ENCODE measurements at places on chromosomes 1 and 21.

DNA sequence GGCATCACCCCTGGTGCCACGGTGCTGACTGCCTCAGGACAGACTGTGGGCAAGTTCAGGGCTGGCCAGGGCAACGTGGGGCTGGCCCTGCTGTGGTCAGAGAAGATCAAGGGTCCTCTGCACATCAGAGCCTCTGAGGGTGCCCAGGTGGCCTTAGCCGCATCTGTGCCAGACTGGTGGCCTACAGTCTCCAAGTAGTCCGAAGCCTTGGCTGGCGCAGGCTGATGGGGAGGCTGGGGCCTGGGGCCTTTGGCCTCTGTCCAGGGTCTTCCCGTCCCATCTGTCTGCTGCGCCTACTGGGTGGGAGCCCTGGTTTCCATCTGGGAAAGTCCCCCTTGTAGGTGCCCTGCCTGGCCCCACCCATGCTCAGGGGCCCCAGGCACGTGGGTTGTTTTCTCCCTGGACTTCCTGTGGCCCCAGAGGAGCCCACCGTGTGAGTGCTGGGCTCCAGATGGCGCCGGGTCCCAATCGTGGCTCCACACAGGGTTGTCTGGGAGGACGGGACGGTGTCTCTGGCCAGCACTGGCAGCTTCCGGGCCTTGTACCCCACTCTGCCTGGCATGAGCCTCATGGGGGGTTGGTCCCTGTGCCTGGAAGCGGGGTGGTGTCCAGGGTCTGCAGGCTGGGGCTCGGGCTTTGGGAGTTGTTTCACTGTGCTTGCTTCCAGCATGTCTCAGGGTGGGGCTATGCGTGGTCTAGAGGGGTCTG is 9.9 kb downstream of the IBA57 start:
- no peaks in the 10 kb centered on the region for H3K4me1 ChIP-seq
- H3K4me3 ChIP-seq: no peak overlapping the region
- no peak for DNase-seq
- H3K36me3 ChIP-seq: no peaks in the 10 kb centered on the region
- no peak overlapping the region for H3K27ac ChIP-seq
- H3K27me3 ChIP-seq: no peaks in the 10 kb centered on the region

GRCh38 chr1:1304331-1305299 is 3.1 kb downstream of the ACAP3 start:
- peaks cover 25% of the 10 kb centered on the region for H3K4me1 ChIP-seq
- DNase-seq: peak; percentile 77
- peak overlapping the region; percentile 86 for H3K4me3 ChIP-seq

- H3K4me3 ChIP-seq: no peak overlapping the region
- H3K4me1 ChIP-seq: no peaks in the 10 kb centered on the region
- H3K36me3 ChIP-seq: no peaks in the 10 kb centered on the region
- no peak overlapping the region for H3K27ac ChIP-seq
- no peaks in the 10 kb centered on the region for H3K27me3 ChIP-seq
- DNase-seq: no peak
These were observed 943.6 kb downstream of the KCNT2 start for GRCh38 chr1:195664628-195665027.

DNA sequence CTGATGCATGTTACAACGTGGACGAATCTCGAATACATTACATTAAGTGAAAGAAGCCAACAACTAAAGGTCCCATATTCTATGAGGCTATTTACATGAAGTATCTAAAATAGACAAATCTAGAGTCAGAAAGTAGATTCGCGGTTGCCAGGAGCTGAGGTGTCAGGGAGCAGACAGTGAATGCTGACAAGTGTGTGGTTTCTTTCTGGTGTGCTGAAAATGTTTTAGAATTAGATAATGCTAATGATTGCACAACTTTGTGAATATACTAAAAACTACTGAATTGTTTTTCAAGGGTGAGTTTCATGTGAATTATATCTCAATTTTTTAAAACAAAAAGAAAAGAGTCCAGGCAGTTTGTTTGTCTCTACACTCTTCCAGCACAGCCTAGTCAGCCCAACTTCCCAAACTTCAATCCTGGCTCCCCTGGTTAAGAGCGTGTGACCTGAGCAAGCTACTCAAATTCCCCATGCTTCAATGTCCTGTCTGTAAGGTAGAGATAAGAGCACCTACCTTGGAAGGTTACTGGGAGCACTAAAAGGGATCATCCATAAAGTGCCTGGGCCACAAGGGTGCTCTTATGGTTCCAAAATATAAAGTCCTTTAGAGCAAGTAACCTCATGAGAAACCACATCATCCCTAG is 20.9 kb downstream of the HLCS start:
- H3K36me3 ChIP-seq: no peaks in the 10 kb centered on the region
- H3K27ac ChIP-seq: no peak overlapping the region
- DNase-seq: no peak
- no peaks in the 10 kb centered on the region for H3K4me1 ChIP-seq

DNA sequence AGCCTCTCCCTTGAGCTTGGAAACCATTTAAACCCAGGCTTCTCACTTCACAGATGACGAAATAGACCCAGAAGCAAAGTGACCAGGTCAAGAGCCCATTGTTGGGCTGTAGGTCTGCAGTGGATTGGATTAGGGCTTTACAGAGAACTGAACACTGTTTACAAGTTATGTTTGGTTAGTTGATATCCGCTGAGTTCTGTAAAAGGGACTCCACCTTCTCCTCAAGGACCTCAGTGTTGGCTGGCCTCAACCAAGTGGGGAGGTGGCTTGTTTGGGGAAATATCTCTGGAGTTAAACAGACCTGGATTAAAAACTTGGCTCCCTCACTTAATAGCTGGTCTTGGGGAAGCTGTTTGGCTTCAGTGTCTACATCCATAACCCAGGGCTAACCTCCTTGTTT is 88.1 kb downstream of the UCK2 start:
- no peaks in the 10 kb centered on the region for H3K36me3 ChIP-seq
- H3K4me1 ChIP-seq: peaks cover 16% of the 10 kb centered on the region
- no peak for DNase-seq
- no peaks in the 10 kb centered on the region for H3K27me3 ChIP-seq
- no peak overlapping the region for H3K27ac ChIP-seq

DNA sequence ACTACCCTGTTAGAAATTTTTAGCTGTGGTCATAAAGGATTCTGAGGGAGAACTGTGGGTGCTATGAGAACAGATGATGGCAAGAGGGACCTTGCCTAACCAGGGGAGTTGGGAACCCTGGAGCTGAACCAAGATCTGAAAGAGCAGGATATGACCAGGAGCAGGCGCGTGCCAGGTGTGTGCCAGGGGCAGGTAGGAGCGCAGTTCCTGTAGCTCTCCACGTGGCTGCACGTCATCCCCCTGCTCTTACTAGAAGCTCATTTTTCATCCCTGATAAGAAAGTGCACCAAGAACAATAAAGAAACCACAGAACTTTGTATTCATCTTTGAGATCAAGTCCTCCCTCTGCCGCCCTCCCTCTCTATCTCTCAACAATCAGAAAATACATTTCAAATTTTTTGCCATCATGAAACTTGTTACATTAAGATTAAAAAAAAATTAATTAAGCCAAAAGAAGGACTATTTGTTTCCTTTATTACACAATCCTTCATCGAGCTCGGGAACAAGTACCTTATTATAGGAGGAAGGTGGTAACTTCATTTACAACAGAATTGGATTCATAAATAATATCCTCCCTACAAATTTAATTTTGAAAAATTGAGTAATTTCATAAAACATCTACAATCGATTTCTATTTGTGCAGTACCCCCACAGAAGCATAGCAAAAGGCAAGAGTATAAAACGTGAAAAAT is 78.5 kb downstream of the SLC35F3 start:
- no peak overlapping the region for H3K27ac ChIP-seq
- H3K36me3 ChIP-seq: no peaks in the 10 kb centered on the region
- H3K4me1 ChIP-seq: no peaks in the 10 kb centered on the region
- no peaks in the 10 kb centered on the region for H3K27me3 ChIP-seq

GRCh38 chr1:223062177-223062576 is 80.9 kb downstream of the TLR5 start:
- no peak for DNase-seq
- no peak overlapping the region for H3K27ac ChIP-seq
- H3K4me1 ChIP-seq: no peaks in the 10 kb centered on the region
- no peak overlapping the region for H3K4me3 ChIP-seq
- no peaks in the 10 kb centered on the region for H3K27me3 ChIP-seq
- H3K36me3 ChIP-seq: no peaks in the 10 kb centered on the region

GRCh38 chr21:35578347-35578782 is 482.0 kb downstream of the SETD4 start:
- no peak for DNase-seq
- H3K36me3 ChIP-seq: no peaks in the 10 kb centered on the region
- H3K27me3 ChIP-seq: no peaks in the 10 kb centered on the region
- no peak overlapping the region for H3K4me3 ChIP-seq
- no peaks in the 10 kb centered on the region for H3K4me1 ChIP-seq

DNA sequence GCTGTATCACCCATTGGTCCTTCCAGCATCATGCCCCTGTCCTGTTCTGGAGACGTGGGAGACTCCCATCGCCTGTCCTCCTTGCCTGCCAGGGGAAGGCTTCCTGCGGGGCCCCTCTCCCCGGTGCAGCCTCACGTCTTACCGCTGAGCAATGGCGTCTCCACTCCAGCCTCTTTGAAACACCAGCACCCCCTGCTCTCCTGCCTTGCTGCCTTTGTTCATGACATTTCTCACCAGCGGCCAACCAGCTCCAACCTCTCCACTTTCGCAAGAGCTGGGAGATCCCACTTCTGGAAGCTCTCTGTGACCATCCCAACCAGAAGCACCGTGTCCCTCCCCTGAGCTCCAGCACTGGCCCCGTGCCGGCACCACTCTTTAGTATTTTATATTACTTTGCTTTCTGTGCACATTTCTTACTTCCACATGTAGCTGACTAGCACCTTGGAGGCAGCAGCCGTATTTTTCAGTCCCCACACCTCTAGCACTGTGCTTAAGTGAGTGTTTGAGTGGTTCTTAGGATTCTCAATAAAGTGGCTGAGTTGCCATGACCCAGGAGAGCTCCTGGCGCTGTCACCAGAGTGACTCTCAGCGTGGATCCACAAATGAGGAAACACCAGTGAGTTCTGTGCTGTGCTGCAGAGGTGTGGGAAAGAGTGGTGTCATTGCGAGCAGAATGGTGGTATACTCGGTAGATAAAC is 83.5 kb downstream of the ATP5PO start:
- peaks cover 5% of the 10 kb centered on the region for H3K4me1 ChIP-seq
- H3K4me3 ChIP-seq: no peak overlapping the region
- DNase-seq: no peak
- H3K27me3 ChIP-seq: no peaks in the 10 kb centered on the region

- DNase-seq: no peak
- no peaks in the 10 kb centered on the region for H3K27me3 ChIP-seq
- H3K4me1 ChIP-seq: no peaks in the 10 kb centered on the region
- H3K36me3 ChIP-seq: no peaks in the 10 kb centered on the region
These were observed 49.0 kb upstream of the VAMP3 start for GRCh38 chr1:7721940-7722669.

GRCh38 chr1:41582851-41583657 is 98.6 kb upstream of the EDN2 start:
- no peaks in the 10 kb centered on the region for H3K27me3 ChIP-seq
- H3K4me3 ChIP-seq: no peak overlapping the region
- H3K27ac ChIP-seq: no peak overlapping the region
- DNase-seq: no peak

DNA sequence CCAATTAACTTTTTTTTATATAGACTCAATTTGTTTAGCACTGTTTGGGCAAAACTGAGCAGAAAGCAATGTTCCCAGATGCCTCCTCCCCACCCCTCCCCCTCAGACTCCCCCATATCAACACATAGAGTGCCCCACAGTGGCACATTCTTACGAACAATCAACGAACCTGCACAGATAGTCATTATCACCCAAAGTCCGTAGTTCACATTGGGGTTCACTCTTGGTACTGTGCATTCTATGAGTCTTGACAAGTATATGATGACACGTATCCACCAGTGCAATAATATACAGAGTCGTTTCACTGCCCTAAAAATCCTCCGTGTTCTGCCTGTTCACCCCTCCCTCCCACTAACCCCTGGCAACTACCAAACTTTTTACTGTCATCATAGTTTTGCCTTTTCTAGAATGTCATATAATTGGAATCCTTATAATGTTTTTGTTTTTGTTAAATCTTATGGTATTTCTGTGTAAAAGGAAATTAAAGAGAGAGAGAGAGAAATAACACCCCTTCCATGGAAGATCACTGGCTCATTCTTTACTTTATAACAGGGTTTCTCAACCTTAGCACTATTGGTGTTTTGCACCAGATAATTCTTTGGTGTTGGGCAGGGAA is 37.2 kb upstream of the HNRNPU start:
- no peak for DNase-seq
- no peaks in the 10 kb centered on the region for H3K27me3 ChIP-seq
- H3K4me1 ChIP-seq: no peaks in the 10 kb centered on the region
- no peak overlapping the region for H3K27ac ChIP-seq
- no peaks in the 10 kb centered on the region for H3K36me3 ChIP-seq

GRCh38 chr1:196091397-196092135 is 516.7 kb downstream of the KCNT2 start:
- no peaks in the 10 kb centered on the region for H3K4me1 ChIP-seq
- DNase-seq: no peak
- no peak overlapping the region for H3K4me3 ChIP-seq
- H3K36me3 ChIP-seq: no peaks in the 10 kb centered on the region
- H3K27ac ChIP-seq: no peak overlapping the region

All from breast epithelium (tissue), 4 donors.